ENCODE measurements at places on chromosomes 1 and 21.

DNA sequence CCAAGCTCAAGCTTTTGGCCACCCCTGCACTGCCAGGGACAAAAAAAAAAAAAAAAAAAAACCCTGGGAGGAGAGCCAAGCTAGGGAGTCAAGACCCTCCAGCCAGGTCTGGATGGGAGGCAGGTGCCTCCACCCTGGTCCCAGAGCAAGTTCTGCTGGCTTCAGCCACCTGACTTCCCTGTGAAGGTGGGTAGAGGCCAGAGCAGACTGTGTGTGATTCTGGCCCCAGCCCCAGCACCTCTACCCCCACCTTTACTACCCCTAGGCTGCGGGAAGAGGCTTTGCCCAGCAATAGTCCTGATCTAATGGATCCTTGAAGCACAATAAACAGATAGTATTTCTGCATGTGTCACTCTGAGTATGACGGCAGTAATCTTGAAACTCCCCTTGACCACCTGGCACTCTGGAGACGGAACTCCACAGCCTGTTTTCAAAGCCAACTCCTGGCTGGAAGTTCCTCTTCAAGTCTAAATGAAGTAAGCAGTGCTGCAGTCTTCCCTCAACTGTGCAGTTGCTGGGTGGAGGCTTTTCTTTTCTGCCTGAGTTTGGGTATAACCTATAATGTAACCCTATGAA is 9.8 kb downstream of the PDZK1IP1 start:
- DNase-seq = no peak

DNA sequence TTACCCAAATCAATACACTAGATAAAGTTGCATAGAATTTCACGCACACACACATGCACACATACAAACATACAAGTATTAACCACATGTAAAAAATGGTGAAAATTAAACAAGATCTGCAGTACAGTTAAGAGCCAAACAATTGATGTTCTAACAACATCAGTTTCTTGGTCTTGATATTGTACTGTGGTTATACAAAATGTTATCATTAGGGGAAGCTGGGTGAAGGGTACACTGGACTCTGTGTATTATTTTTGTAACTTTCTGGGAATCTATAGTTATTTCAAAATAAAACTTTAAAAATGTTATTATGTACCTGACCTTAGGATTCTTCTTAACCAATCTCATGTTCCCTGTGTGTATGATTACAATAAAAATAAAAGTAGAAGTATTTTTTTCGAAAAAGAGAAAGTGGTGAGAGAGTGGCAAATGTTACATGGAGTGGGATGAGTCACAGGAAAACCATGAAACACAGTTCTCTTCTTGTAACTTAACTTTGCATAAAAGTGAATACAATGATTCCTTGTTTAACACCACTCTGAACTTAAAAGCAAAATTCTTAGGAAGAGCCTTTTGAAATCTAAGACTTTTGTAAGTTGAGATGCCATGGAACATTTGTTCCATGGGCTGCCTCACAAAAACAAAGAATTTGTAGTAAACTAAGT is 101.6 kb upstream of the RUNX1 start:
- DNase-seq = no peak

DNA sequence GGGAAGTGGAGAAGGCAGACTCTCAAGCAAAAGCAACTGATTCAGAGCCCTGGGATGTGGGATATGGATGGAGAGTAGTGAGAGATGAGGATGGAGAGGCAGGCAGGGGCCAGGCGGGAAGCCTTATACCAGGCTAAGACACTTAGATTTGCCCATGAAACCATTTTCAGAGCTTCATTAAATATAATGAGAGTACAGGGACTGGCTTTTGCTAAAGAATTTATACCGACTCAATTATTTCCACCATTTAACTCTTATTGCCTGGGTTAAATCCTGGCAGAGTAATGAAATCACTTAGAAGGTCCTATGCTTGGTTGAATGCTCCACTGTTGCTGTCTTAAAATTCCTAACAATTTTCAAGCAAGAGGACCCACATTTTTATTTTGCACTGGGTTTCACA is 311.7 kb downstream of the KCNH1 start:
- DNase-seq = no peak

- no peak for DNase-seq
Observed at GRCh38 chr1:187070076-187070475, 241.3 kb downstream of the PLA2G4A start.

- DNase-seq = no peak
Observed at GRCh38 chr1:53016705-53017104, 45.3 kb upstream of the PODN start.

Data from NCI-H2171 treated with DMSO at 0.1 percent for 48 hours (cell line).